CD4-positive, alpha-beta T cell treated with Interleukin-2 at 100 ng/mL for 4 hours (primary cell): ENCODE measurements at places on chromosomes 11 and 22.
A peak's percentile ranks its signal among the peaks of the same experiment; 100 is the strongest.

- no peak for DNase-seq
These were observed 76.0 kb upstream of the TIMP3 start for GRCh38 chr22:32725369-32725988.

DNA sequence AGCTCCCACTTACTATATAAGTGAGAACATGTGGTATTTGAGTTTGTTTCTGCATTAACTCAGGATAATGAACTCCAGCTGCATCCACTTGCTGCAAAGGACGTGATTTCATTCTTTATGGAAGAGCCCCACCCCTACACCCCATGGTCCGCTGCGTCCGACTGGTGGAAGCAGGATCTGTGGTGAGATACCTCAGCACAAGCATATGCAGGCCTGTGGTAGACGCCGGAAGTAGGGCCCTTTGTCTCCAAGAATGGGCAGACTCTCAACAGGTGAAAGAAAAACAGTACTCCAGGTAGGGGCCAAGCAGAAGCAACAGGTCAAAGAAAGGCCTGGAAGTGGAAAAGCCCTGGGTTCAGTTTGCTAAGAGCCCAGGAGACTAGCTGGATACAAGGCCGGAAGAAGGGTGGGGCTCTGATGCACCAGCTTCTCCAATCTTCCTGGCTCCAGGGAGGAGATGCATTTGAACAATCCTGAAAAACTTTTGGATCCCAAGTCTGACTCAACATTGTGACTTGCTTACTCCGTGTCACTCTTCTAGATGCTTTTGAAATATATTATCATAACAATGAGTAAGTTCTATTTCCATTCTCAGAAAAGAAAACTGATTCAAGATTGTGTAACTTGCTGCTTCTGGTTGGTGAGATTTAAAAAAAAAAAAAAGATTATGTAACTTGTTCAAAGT is 30.4 kb downstream of the NEAT1 start:
- DNase-seq = no peak

DNA sequence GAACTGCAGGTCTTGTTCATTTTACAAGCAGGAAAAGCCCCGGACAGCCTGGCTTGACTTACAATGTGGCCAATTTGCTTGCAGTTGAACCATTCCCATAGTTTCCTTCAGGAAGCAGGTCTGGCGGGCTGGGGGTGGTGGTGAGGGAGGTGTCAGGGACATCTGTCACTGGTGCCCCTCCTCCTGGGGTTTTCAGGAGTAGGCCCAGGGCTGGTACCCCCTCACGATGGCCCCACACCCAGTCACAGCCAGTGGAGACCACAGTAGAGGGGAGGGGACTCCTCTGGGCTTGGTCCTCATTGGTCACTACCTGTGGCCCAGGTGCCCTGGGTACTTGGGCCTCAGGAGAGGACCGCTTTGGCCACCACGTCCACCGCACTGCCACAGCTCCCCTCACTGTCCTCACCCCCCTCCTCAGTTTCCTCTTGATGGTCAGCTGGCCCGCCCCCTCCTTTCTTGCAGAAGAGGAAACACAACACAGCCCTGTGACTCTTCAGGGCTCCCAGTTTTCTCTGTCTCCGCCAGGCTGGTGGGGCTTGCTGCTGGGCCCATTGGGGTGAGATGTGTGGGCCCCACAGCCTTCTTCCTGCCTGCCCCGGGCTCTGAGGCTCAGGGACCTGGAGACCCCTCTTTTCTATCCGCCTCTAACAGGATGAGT is 39.8 kb upstream of the SHISAL1 start:
- no peak for DNase-seq

DNA sequence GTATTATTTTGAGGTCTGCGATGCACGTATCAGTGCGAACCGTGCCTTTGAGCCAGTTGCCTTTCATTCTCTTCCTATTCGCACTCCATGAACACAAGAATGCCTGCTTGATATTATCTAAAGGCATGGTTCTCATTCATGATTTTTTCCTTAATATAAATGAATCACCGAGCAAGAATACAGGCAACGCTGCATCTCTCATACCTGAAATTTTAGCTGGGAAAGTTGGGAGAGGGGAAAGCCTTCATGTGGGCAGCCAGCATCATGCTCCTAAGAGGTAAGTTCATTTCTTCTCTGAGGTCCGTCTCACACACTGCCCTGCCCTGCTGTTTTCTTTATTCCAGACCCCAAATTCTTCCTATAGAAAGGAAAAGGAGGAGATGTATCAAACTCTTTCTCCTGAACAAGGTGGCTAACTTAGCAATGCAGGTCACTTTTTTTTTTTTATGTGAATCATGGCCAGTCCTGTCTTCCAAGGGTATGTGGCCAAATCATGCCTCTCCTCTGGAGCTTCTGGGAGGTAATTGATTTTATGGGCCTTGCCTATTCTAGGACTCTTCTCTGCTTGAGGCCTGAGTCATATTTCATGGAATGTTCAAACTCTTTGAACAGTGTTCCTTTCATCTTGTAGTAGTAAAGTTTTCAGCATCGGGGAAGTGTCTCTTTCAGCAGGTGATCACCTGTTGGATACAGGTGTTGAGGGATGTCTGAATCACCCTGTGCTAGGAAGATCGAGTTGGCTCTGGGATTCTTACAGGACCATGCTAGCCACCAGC is 3.2 kb downstream of the GLB1L2 start:
- DNase-seq = no peak

GRCh38 chr22:48892578-48893287 is 934.9 kb downstream of the BRD1 start:
- no peak for DNase-seq

GRCh38 chr11:107706531-107706930 is 5.3 kb downstream of the SLN start:
- no peak for DNase-seq

DNA sequence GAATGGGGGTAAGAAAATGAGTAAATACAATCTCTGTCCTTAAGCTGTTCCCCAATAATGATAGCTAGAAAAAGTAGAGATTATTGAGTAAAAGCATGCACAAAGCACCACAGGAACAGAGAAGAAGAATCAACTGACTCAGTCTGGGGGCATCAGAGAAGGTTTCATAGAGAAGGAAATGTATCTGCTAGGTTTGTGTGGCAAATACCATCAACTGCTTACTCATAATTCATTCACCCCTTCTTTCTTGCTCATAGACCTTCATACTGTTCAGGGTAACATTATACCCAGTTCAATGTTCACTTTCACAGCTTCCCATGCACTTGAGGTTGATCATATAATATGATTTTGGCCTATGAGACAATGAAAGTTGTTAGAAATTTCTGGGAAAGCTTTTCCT is 85.2 kb upstream of the SCUBE2 start:
- DNase-seq = no peak

DNA sequence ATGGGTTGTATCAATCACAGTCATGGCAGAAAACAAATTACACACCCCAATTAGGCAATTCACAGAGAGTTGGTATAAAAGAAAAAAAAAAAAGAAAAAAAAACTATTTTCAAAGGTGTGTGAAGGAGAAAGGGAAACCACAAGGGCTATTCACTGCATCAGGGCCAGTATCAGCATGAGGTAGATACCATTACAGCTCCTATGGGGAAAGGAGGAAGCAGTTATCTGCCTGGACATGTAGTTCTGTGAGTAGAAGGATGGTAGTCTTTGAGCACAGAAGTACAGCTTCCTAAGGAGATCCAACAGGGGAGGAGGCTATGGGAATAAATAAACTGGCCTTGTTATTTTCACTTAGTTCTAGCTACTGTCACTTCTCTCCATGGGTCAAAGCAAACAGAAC is 746.1 kb downstream of the LUZP2 start:
- DNase-seq = no peak

DNA sequence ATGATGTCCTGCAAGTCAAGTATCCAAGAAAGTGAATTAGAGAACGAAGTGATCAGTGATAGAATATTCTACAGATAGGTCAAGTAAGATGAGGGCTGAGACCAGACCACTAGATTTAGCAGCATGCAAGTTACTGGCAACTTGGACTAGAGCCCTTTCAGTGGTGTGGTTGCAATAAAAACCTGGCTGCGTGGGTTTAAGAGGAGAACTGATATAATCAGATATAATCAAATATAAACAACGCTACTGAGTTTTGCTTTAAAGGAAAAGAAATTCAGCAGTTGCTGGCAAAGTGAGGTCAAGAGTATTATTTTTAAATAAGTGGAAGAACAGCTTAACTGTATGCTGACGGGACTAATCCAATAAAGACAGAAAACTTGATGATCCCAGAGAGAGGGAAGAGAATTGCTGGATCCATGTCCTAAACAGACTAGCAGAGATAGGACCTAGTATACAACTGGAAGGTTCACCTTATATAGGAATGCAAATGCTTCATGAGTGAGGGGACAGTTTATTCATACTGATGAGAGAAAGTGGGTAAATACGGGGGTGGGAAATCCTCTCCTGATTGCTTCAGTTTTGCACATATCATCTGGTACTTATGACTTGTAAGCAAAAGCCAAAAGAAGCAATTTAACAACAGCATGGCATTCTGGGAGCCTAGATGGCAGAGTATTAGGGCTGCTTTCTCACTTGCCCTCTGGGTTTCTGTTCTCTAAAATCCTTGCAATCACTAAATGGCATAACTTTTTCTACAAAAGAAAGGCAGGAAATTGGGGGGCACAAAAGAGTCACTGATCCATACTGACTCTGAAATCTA is 146.2 kb downstream of the RBFOX2 start:
- DNase-seq = no peak

DNA sequence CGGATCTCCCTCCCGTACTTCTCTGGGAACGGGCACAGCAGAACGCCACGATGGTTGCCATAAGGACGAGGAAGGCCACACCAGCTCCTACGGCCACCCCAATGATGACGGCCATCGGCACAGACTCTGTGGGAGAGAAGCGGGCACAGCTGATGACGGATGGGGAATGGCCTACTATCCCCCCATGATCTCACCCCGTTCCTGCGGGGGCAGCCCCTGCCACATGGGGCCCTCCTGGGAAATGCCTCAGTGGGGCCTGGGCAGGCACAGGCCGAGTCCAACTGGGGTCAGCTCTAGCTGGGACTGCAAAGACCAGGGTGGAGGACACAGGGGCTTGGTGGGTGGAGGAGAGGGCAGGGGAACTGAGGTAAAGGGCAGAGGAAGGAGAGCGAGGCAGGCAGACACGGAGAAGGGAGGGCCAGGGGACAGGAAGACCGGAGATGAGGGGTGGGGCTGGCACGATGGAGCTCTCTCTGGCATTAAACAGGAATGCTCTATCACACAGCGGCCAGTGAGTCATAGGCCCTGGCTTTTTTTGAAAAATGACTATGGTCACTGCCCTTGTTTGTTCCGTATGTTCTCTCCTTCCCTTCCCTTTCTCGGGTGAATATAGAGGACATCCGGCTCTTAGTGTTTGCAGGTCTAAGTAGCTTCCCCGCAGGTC is 76.0 kb downstream of the ST3GAL4 start:
- no peak for DNase-seq

DNA sequence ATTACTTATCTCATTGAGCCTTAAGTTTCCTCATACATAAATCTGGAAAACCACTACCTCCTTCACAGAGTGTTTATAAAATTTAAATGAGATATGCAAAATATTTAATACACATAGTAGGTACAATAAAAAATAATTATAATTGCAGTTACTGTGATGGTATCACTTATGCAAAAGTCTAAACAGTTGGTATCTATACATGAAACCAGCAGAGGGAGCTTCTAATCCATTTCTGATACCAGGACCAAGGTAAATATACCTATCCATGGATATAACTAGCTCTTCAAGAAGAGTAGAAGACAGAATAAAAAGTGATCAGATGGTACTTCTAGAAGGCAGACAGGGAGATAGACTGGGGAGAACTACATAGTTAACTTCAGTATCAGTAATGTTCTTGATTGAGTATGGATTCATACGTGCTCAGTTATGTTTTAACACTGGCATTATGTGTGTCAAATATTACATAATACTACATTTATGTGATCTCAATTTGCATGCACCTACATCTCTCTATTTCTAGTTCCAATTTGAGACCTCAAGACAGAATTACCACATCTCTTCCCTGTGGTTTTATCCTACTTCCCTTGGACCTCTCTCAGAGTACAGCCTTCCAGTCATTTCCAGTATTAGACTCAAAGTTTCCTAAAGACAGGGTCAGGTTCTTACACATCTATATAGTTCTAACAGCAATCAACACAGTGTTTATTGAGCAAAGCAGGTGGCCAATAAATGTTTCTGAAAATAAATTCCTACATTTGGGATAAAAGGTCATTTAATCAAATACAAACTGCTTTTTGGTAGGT is 13.7 kb upstream of the TSG101 start:
- DNase-seq = peak; percentile 60

- DNase-seq = no peak
These were observed 13.1 kb upstream of the MFRP start for GRCh38 chr11:119359365-119360214.

- DNase-seq = no peak
These were observed 8.0 kb downstream of the APBB1 start for GRCh38 chr11:6410695-6411430.

- DNase-seq = peak; percentile 71
These were observed 800 bp downstream of the KCTD21 start for GRCh38 chr11:78187366-78188285.

DNA sequence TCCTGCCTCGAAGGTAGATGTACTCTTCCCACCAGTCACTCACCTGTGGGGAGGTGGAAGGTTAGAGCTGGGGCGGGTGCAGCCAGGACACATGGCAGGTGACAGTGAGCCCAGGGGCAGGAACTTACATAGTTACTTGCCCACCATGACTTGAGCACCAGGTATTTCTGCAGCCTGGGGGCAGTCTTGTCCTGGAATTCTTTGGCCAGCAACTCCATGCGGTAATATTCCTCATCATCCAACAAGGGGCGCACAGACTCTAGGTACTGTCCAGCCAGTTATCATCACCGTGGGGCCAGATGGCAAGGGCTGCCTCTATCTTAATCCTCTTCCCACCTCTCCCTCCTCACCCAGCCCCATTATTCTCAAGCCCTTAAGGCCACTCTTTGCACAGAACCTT is 2.2 kb downstream of the CPT1B start:
- no peak for DNase-seq

GRCh38 chr22:39496131-39496838 is 5.8 kb upstream of the MIEF1 start:
- DNase-seq = peak; percentile 47

GRCh38 chr11:120196826-120197225 is 14.0 kb upstream of the OAF start:
- no peak for DNase-seq

DNA sequence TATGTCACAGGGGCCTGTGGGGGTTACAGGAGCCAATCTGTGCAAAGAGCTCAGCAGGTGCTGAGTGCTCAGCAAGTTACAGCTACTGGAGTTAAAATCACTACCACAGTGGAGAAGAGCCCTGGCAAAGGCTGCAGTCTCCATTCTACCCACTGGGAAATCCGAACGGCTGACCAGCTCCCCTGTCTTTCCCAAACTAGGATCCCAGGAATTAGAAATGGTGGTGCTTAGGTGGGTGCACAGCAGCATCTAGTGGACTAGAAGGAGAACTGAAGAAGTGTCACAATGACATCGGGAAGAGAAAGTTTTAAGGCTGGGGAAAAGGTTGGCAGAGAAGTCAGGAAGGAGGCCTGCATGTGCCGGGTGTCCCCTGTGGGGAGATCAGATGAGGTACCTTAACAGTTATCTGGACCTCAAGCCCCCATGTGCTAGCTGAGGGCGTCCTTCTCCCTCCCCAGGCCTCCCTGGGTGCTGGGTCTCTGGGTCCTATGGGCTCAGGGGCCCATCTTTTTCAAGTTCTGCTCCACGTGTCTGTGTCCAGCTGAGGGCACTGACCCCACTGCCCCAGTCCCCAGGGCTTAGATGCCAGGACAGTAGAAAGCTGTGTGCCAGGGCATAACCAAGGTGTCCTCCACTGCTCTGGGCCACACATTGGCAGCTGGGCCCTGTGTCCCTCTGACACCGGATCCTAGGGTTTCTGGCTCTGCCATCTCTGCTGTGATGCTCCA is 1.9 kb downstream of the PIWIL3 start:
- DNase-seq = no peak

- no peak for DNase-seq
These were observed 46.7 kb upstream of the PPARA start for GRCh38 chr22:46103664-46104063.

- no peak for DNase-seq
These were observed 50.9 kb upstream of the WNT11 start for GRCh38 chr11:76257074-76257719.
